ENCODE measurements at places on chromosomes 12 and 14.

DNA sequence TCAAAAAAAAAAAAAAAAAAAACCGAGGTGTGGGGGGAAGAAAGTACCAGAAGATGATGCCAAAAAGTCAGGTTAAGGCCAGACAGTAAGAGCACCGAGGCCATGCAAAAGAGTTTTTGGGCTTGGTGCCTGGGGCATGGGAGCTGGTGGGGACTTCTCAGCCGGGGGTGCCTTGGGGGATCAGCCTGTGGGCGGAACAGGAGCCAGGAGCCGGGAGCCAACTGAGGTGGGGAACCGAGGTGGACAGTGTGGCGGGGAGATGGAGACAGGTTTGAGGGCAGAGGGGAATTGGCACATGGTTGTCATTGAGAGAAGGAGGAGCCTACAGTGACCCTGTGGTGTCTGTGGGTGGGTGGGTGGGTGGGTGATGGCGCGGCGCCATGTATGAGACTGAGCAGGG, 33.2 kb downstream of the TSPAN11 start:
- no peak for DNase-seq

DNA sequence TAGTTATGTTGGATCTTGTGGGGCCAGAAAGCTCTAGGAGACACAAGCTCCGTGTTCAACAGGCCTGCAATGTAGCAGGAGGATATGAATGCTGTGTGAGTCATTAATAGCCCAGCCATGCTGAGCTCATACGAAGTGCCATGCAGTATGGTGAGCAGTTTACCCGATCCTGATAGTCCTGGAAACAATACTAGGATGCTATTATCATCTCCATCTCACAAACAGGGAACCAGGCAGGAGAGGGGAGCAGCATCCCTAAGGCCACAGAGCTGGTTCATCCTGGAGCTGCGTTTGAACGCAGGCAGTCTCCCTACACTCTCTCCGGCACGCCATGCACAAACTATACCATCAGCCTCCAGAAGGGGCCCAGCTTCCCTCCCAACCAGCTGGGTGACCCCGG, 20.5 kb downstream of the TTC7B start:
- DNase-seq: no peak

DNA sequence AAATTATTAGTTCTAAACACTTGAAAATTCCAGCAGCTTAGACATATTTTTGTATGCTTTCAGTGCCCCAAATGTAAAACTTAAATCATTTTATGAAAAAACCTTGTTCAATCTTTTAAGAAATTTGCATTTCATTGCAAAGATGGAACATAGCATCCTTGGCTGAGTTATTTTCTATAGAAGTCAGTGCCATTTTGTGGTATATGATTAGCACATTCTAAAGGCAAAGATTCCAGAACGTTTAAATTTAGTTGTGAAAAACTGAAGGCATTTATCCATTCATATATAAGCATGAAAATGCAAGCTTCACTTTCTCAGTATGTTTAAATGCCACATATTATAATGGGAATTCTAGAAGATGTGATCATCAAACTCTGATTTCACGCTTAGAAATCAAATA, 332.1 kb downstream of the APAF1 start:
- no peak for DNase-seq

GRCh38 chr14:35400648-35401421, 3.7 kb downstream of the NFKBIA start:
- DNase-seq: no peak

DNA sequence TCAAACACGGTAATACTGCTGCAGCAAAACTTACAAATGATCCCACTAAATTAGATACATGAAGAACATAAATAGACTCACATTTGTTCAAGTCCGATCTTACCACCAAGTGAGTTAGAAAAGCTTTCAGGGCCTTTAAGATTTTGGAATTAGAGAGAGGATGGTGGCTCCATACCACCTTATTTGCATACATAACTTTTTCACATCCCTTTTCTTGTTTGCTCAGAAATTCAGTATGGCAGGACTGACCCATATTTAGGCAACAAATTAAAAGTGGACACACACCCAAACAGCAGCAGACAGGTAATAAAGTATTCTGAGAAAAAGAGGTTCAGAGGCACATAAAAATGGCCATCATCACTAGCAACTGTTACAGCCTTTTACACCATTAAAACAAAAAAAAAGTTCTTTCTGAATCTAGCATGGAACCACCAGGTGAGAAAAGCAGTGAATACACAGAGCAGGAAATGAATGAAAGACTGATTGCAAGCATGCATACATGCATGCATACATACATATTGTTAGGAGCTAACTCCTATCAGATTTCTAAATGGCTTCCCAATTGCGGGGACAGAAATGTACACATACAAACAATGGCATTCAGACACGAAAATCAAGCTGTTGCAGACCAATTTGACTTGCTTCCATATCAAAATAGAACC, 23.3 kb downstream of the STXBP6 start:
- no peak for DNase-seq

DNA sequence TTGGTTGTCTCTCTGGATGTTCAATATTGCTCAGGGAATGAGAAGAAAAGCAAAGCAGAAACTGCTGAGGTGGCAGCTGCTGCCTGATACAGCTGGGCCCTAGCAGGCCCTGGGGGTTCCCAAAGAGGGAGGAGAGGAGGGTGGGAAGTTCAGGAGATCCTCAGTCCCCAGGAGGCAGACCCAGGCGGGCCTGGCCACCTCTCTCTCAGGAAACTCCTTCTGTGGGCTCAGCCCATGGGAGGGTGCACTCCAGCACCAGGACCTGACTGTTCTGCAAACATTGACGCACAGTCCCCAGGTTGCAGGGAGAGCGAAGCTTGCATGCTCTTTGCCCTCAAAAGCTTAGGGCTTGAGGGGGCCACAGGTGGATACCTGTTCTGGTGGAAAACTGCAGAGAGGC, 29.6 kb downstream of the IRF2BPL start:
- DNase-seq: no peak

DNA sequence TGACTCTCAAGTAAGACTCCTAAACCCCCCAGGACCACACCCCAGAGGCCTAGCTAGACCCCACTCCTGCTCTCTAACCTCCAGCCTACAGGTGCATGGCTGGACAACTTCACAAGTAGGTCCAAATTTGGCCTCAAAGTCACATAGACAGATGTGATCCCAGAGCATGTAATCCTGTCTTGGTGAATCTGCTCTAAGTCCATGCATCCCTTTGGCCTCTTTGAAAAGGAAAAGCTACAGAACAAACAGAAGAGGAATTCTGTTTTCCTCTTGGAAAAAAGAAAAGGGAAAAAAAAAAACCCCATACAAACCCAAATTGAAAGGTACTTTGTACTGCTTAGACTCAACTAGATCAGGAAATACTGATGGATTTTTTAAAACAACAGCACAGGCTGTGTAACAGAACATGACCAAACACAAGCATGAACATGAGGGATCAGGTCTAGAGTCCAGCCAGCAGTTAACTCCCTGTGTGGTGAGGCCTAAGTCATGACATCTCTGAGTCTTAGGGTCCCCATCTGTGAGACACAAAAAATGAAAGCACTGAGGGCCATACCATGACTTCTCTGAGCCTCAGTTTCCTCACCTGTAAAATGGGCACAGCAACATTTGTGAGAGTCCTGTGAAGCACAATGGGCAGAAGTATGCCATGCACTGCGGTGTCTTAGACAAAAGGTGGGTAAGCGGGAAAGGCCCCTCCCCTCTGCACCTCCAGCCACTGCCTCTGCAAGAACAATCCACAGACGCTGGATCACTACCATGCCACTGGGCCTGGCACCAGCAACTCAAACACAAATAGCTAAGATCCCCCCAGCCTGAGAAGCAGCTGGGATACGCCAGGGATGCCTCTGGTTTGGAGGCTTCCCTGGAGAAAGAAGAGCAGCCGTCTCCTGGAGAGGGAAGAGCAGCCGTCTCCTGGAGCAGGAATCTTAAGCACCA, 9.9 kb downstream of the PITPNM2 start:
- peak; percentile 56 for DNase-seq

GRCh38 chr12:124396544-124397398, 101.9 kb downstream of the RFLNA start:
- no peak for DNase-seq

DNA sequence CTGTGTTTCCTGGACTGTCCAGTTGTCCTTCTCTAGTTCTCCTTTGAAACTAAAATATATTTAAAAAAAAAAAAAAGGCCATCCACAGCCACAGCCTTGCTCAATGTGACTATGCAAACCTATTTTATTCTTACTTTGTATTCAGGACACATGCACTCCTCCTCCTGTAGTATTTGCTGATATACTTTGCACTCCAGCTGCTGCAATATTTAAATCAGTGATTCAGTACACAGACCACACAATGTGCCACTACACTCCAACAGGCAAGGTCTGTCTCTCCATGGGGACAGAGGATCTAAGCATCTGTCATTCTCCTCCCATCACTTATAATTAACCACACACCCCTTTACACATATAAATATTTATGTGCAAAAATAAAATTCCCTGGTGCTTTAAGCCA, 40.2 kb upstream of the CCDC196 start:
- DNase-seq: no peak

GRCh38 chr12:3342051-3342450, 149.0 kb upstream of the PRMT8 start:
- no peak for DNase-seq

- no peak for DNase-seq
Measured at GRCh38 chr12:71236133-71236660, 78.4 kb upstream of the TSPAN8 start.

- DNase-seq: no peak
Measured at GRCh38 chr12:39581592-39581991, 38.0 kb downstream of the ABCD2 start.

- DNase-seq: no peak
Measured at GRCh38 chr12:119786539-119786938, 90.6 kb downstream of the CIT start.

- DNase-seq: peak; percentile 93
Measured at GRCh38 chr14:22850944-22851764, 14.8 kb downstream of the MMP14 start.

GRCh38 chr12:66823857-66824570, 145.1 kb upstream of the GRIP1 start:
- no peak for DNase-seq

DNA sequence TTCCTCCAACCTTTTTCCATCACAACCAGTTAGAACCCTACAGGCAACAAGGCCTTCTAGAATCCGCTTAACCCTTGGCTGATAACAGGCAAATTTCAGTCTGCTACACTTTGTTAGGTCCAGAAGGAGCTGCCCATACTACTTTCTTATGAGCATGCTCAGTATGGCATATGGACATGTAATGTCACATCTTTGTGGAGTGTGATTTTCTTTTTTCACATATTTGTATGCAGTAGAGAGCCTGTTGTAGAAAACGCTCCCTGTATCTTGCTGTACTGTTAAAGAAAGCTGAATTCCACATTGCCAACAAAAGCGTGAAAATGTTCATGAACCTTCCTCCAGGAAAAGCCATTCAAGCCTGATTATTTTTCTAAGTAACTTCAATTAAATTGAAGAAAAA, 196.5 kb downstream of the SLC41A2 start:
- no peak for DNase-seq

GRCh38 chr12:62472472-62472871, 5.8 kb downstream of the MON2 start:
- no peak for DNase-seq

- no peak for DNase-seq
Measured at GRCh38 chr14:87351007-87351406, 642.0 kb downstream of the GALC start.

- no peak for DNase-seq
Measured at GRCh38 chr12:24198070-24198469, 248.6 kb upstream of the SOX5 start.

DNA sequence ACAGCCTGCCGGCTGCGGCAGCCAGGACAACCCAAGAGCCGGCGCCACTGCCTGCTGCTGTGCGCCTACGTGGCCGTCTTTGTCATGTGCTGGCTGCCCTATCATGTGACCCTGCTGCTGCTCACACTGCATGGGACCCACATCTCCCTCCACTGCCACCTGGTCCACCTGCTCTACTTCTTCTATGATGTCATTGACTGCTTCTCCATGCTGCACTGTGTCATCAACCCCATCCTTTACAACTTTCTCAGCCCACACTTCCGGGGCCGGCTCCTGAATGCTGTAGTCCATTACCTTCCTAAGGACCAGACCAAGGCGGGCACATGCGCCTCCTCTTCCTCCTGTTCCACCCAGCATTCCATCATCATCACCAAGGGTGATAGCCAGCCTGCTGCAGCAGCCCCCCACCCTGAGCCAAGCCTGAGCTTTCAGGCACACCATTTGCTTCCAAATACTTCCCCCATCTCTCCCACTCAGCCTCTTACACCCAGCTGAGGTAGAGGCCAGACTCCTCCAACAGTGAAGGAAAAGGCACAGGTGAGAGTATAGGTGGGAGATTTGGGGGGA, 10.3 kb downstream of the ZBTB39 start:
- DNase-seq: no peak

- DNase-seq: no peak
Measured at GRCh38 chr14:36805131-36805559, 143.5 kb downstream of the PAX9 start.

- DNase-seq: no peak
Measured at GRCh38 chr12:77710209-77710608, 120.5 kb upstream of the NAV3 start.

GRCh38 chr14:94395888-94396574, 7.6 kb upstream of the SERPINA1 start:
- DNase-seq: no peak

GRCh38 chr12:24491968-24492367, 456.9 kb downstream of the BCAT1 start:
- DNase-seq: no peak

DNA sequence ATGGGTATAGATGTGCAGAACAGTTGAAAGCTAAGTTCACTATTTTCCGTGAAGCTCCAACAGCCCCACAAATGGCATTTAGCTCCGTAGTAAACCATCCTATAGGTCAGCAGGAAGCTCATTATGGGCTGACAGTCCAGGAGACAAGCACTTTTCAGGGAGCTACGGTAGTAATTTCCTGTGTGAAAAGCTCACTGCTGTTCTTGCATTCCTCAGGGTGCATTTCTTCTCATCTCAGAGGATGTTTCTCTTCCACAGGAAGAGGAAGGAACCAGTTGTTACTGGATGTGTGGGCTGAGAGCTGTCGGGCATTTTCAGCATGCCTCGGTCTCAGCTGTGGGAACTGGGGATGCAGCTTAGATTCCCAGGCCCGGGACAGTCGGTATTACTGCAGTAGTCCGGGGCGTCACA, 72.8 kb downstream of the GALNT4 start:
- no peak for DNase-seq

DNA sequence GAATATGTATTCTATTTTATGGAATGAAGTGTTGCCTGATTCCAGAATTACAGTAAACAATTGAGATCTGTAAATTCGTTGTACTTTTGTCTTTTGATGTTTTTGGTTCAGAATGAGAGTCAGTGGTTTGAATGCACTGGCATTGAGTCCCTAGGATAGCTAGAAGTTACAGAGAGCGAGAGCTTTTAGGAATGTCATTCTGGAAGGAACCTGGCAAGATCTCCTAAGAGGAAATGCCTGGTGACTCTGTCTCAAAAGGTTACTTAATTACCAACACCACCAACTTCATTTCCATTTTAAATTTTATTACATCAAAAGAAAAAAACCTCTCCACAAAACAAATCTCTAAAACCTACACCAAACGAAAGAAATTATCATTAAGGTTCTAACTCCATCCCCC, 6.0 kb upstream of the CEBPE start:
- DNase-seq: no peak
